Kidney tubule cell (primary cell): ENCODE measurements at places on chromosomes 5 and 9.

DNA sequence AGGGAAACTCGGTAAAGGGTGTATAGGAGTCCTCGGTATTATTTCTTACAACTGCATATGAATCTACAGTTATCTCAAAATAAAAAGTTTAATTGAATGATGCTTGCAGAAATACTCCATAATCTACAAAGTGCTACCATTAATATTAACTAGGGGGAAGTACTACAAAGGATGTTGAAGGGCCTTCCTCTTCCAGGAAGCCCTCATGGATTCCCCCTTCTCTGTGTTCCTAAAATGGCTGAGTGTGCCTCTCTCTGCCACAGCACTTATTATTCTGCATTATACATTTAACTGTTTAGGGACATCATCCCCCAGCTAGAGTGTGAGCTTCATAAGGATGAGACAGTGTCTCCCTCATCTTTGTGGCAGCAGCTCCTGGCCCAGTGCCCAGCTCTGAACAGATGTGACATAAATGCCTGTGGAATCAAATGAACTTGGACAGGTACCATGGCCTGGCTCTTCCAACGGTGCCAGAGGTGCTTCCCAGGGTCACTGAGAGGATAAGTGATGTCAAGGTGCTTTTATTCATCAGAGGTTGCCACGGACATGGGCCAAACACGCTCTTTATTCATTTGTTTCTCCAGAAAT lies 99.5 kb downstream of the PAX5 start:
- no peak for DNase-seq

GRCh38 chr9:16721972-16722371 lies 148.5 kb downstream of the BNC2 start:
- DNase-seq, result peak; percentile 71

DNA sequence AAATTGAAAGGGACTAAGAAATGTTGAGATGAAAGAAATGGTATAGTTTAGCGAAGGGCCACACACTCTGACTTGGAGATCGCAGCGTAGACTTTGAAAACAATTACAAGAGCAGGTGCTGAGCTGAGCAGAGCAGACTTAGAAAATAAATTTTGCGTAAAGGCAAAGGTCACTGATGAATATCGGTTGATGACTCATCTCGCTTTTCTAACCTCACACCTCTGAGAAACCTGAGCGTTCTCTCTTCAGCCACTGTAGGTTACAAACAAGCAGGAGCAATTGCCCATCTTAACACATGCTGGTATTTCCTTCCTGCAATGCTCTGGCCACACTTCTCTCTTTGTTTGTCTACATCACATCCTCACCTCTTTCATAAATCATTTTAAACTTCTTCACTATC lies 190.6 kb upstream of the C9orf72 start:
- no peak for DNase-seq

GRCh38 chr9:133058550-133059320 lies 3.0 kb upstream of the CEL start:
- no peak for DNase-seq

DNA sequence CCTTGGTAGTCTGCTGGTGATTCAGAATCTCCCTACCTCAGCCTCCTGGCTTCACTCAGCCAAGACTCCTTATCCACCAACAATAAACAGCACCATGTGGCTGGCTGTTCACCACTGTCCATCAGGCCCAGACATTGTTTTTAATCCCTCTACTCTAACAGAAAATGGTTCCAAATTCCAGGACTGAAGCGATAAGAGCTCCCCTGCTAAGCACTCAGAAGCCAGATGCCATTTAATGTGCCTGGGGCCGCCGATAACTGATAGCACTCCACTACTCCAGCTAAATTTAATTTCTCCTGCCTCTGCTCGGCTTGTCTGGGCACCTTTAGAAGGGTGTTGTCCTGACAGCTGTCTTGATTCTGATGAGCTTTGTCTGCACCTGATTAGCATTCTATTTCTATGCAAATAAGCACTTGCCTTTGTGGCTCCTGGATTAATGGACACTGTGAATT lies 47.1 kb downstream of the ZNF622 start:
- DNase-seq, result no peak

GRCh38 chr5:140988100-140988499 lies 21.8 kb downstream of the PCDHAC2 start:
- DNase-seq, result no peak

- DNase-seq, result peak; percentile 17
Measured at GRCh38 chr5:13188371-13188770, 756.1 kb downstream of the DNAH5 start.

GRCh38 chr5:64417390-64417789 lies 88.4 kb upstream of the RGS7BP start:
- DNase-seq, result no peak

- no peak for DNase-seq
Measured at GRCh38 chr9:128836509-128837145, 7.0 kb upstream of the SPOUT1 start.

- no peak for DNase-seq
Measured at GRCh38 chr5:179375831-179376365, 30.6 kb upstream of the ADAMTS2 start.

GRCh38 chr9:109912726-109913460 lies 132.9 kb downstream of the PALM2AKAP2 start:
- DNase-seq, result no peak

- no peak for DNase-seq
Measured at GRCh38 chr9:104941597-104941996, 13.6 kb upstream of the ABCA1 start.

DNA sequence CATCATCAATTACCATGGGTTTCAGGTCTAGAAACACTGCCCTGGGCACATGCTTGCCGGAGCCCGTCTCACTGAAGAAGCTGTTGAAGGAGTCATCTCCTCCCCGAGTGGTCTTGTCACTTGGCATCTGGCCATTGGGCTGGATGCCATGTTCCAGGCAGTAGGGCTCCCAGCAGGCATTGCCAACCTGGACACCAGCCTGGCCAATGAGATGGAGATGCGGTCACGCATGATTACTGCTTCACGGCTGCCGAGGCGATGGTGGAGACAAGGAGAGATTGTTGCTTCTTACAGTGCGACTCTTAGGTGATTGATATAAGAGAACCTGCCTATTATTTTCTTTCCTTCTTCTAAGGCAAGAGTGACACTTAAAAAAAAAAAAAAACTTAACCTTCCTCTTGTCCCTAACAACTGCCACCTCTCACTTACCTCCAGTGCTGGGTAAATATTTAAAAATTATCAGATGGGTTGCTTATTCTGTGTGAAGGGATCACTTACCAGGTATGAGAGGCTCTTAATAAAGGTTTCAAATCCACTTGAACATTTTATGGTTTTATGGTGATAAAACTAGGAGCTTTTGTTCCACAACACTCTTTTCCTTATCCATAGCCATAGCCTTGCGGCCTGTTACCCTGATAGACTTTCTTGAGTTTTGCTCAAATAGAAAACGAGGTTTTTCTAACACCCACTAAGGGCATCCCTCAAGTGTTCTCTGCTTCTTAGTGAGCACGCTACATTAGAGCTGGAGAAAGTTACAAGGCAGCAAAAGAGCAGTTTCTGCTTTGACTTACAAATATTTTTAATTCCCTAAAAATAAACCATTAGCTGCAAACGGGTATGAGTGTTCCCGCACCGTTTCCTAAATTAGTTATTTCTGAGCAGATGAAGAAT lies 41.2 kb downstream of the NIM1K start:
- peak; percentile 32 for DNase-seq

GRCh38 chr9:80059979-80060378 lies 488.2 kb downstream of the TLE4 start:
- DNase-seq, result no peak

DNA sequence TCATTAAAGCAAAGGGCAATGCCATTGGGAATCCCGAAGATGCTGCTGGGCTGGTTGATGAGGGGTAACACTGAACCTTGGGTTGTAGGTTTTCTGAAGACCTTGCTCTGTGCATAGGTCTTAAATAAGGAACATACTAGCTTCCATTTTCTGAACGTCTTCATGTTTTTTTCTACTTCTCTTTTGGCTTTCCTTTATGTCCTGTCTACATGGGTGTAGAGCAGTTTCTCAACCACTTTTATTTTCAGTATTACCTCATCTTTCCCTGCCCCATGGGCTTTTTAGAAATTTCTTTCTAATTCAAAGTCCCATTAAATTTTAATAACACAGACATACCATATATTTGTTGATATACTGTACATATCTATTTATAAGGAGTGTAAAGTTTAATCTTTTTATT lies at the start of gene IFNA14:
Gene IFNA14, minus strand, starts transcription at position 95 of the 400 bp plus-strand sequence. Its CDS starts 70 bp downstream, at position 25.
- DNase-seq, result no peak

GRCh38 chr5:145062280-145063062 lies 772.7 kb downstream of the PRELID2 start:
- peak; percentile 89 for DNase-seq

DNA sequence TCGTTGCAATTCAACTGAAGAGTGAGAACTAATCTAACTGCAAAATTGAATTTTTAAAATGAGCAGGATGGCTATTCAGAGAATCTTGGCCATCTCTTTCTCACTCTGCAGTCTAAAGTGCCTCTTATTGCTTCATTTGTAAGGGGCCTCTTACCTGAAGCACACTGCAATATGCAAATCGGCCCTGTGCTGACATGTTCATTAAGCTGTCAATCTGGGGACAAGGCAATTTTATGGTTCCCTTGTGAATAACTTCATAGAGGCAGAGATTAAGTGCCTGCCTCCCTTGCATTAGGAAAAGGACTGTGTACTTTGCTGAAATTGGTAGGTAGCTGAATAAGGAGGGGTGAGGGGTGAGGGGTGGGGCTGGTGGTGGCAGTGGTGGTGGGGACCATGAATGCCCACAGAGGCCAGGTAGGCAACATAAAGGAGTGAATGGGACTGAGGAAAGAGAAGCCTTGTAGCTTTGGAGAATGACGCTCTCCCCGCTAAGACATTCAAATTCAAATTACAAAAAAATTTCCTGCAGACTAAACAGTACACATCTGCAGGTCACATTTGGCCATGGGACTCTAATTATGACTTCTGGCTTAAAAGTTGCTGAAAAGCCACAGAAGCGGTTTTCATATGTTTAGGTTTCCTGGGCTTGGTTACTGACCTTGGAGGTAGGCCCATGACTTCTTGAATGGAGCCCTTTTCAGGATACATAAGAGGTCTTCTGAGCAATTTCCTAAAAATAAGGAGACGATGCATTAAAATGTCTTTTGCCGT lies 25.0 kb downstream of the TNFSF8 start:
- DNase-seq, result no peak

- peak; percentile 13 for DNase-seq
Measured at GRCh38 chr9:90815183-90815943, 13.7 kb downstream of the SYK start.
